Stimulated activated CD4-positive, alpha-beta T cell treated with anti-CD3 and anti-CD28 coated beads, Interleukin-12 subunit alpha, Interleukin-12 subunit beta, amount 100 ng/mL, for 4 hours (primary cell): ENCODE measurements at places on chromosomes 11 and 22.

GRCh38 chr11:33237039-33237597 is 20.1 kb upstream of the HIPK3 start:
- DNase-seq: no peak

- no peak for DNase-seq
These were observed 75.6 kb downstream of the ETS1 start for GRCh38 chr11:128511712-128512111.

- no peak for DNase-seq
These were observed 59.2 kb upstream of the CRTAM start for GRCh38 chr11:122779047-122779629.

GRCh38 chr11:120208001-120208441 is 2.8 kb upstream of the OAF start:
- DNase-seq: no peak

GRCh38 chr11:2964782-2965181 is 27.3 kb downstream of the NAP1L4 start:
- no peak for DNase-seq

DNA sequence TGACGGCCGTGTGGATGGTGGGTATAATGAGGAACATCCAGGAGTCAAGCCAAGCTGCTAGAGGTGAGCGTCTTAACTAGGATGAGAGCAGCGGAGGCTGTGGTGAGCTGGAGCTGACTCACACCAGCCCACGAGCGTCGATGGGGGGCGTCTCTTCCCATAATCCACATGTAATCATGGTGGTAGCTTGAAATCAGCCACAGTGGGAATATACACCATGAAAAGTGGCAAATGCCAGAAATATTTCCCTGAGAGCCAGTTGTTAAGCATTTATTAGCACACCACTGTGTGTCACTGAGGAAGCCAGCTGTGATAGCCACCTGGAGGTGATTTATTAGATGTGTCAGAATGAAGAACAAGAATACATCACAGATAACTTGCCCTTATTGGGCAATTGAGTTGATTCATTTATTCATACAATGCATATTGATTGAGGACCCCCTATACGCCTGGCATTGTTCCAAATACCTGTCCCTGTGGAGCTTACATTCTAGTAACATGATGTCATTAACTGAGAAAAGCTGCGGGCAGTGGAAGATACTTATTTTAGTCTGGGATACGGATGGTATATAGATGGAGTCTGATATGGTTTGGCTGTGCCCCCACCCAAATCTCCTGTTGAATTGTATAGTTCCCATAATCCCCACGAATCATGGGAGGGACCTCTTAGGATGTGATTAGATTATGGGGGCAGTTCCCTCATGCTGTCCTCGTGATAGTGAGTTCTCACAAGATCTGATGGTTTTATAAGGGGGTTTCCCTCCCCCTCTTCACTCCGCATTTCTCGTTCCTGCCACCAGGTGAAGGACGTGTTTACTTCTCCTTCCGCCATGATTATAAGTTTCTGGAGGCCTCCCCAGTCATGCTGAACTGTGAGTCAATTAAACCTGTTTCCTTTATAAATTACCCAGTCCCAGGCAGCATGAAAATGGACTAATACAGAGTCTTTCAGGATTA is 473.4 kb downstream of the METTL15 start:
- DNase-seq: no peak

- DNase-seq: no peak
These were observed 100.2 kb upstream of the OR4C13 start for GRCh38 chr11:49851971-49852389.

GRCh38 chr11:128021349-128022006 is 565.9 kb downstream of the ETS1 start:
- no peak for DNase-seq

GRCh38 chr11:27357250-27357649 is 5.8 kb downstream of the CCDC34 start:
- no peak for DNase-seq

GRCh38 chr11:60265373-60266214 is 14.9 kb upstream of the MS4A4A start:
- DNase-seq: no peak

DNA sequence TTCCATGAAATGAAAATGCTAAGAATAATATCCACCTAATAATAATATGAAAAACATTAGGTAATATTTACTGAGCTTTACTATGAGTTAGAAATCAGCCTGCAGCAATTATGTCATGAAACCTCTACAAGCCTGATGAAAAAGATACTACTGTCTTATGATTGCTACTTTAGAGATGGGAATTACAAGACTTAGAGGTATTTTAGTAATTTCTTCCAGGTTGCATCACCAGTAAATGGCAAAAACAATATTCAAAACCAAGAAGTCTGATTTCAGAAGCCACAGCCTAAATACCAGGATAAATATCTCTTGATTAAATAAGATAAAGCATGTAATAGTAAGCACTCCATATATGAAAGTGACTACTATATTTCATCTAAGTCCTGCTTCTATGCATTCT is 13.8 kb downstream of the OR5B21 start:
- DNase-seq: no peak

DNA sequence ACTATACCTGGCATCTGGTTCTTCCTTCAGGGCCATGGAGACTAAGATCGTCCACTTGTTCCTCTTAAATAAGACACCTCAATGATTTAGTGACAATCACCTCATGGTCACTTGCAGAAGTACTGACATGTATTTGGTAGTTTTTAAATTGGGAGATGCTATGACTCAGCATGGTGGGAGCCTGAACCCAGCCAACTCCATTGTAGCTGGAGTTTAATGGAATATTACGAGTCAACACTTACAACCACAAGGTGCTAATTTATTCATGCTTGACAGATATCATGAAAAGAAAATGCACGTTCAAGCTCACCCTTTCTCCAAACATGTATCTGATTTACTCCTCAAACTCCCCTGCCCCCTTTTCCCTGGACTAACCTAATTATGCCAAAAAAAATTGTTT is 16.6 kb upstream of the APOL3 start:
- DNase-seq: no peak

- DNase-seq: no peak
These were observed 109.0 kb upstream of the APOA1 start for GRCh38 chr11:116946414-116946813.

DNA sequence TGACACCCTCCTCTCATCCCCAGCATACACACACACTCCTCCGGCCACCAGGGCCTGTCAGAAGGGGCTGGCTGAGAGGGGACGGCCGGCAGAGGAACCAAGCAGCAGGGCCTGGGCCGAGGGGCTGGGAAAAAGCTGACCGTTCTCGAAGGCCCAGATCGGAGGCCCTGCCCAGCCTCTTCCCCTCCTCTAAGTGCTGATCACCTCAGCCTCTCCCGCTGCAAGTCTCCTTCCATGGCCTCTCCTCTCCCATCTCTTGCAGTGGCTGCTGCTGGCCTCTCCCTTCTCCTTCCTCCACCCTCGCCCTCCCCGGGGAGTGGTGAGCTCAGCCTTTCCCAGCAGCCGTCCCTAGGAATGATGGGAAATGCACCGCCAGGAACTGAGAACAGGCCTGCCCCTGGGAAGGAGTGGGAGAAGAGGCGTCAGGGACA is 39.6 kb downstream of the ARRB1 start:
- no peak for DNase-seq

GRCh38 chr11:528166-528814 is 7.1 kb downstream of the HRAS start:
- no peak for DNase-seq

- no peak for DNase-seq
These were observed 21.3 kb downstream of the MORC2 start for GRCh38 chr22:30947173-30947815.

DNA sequence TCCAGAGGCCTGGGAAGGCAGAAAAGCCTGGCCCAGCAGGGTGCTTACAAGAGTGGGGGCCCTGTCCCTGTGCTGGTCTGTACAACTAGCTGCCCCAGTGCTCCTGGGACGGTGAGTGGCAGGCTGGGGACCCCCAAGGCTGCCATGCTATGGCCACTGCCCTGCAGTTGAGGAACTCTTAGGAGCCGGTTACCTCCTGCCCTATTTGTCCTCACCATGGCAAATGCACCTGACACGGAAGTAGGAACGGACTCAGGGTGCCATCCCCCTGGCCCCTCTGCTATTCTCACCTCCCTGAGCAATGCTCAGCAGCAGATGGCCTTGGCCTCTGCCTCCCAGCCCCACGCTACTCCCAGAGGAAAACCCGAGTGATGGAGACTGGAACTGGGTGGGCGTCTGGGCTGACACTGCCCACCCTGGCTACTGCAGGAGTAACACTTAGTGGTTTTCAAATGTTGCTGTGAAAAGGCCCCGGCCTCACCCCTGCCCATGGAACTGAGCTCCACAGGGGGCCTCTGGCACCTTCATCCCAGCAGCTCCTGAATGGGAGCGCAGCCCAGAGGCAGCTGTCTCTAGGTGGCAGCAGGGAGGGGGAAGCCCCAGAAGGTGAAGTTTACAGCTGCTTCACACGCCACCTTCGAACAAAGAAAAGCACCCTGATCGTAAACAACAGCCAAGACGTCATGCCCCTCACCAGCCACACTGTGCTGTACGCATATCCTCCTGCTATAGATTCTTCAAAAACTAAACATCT is 105.3 kb downstream of the CTTN start:
- no peak for DNase-seq

DNA sequence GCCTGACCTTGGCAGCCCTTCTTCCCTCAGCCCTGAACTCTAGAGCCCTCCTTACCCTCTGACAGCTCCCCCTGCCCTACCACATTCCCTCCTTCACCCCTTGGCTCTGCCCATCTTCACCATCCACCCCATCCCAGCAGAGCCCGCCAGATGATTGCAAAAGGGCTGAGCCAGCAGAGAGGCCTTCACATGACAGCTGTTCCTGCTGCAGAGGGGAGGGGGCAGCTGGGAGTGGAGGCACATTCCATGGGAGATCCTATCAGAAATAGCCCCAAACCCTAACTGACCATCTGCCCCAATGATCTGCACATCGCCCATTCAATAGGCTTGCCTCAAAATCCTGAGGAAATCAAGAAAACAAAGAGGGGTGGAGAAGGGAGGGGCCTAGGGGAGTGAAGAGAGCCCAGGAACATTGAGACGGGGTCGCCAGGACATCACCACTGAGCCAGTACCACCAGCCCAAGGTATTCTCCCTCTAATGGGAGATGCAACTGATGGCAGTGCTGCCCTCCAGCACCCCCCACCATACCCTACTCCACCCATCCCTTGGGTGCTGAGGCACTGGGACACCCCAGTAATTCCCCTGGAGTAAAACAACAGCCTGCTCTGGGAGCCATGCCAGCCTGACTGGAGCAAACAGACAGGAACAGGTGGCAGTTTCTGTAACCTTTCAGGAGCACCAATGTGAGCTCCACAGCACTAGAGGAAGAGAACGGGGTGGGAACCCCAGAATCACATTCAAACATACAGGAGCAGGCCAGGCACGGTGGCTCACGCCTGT is 8.0 kb upstream of the AHNAK start:
- DNase-seq: no peak

DNA sequence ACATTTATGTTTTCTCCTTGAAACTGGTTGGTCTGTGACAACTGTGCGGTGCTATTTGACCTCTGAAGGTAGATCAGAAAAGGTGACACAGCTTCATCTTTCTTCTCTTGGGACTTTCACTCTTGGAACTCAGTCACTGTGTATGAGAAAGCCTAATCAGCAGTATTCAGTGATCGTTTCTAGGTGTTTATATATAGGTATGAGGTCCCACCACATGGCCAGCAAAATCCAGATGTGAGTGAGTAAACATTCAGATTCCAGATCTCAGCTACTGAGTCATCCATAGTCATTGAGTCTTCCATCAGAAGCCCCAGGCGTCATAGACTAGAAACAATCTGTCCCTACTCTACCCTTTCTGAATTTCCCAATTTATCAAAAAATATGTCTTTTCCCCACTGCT is 117.3 kb upstream of the CTSC start:
- no peak for DNase-seq

DNA sequence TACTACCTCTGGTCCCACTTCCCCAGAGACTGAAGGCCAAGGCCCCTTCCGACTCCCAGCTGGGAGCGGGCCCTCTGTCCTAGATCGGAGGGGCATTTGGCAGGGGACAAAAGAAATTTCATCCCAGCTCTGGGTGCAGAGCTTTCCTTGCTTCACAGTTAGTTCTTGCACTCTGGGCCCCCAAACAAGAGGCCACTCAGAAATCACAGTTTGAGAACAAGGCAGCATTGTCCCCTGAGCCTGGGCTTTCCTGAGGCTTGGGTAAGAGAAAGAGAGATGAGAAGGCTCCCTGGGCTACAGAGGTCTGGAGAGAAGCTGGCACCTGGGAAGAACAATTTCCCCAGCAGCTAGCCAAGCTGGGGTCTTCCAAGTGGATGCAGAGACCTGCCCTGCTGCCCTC is 71.8 kb upstream of the NCAM1 start:
- DNase-seq: no peak

DNA sequence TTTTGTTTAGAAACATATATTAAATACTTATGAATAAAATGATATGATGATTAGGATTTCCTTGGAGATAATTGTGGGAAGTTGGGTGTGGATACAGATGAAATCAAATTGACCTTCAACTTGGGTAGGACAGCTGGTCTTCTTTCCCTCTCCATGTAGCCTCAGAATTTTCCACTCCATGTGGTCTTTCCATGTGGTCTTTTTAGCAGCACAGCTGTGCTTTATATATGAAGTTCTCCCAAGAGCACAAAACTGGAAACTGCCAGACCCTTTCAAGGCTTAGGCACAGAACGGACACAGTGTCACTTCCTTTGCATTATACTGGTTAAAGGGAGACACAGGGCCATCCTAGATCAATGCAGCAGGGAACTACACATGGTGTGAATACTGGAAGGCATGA is 28.6 kb downstream of the FAM76B start:
- DNase-seq: no peak

- DNase-seq: no peak
These were observed 57.8 kb downstream of the NXPE1 start for GRCh38 chr11:114501901-114502300.

DNA sequence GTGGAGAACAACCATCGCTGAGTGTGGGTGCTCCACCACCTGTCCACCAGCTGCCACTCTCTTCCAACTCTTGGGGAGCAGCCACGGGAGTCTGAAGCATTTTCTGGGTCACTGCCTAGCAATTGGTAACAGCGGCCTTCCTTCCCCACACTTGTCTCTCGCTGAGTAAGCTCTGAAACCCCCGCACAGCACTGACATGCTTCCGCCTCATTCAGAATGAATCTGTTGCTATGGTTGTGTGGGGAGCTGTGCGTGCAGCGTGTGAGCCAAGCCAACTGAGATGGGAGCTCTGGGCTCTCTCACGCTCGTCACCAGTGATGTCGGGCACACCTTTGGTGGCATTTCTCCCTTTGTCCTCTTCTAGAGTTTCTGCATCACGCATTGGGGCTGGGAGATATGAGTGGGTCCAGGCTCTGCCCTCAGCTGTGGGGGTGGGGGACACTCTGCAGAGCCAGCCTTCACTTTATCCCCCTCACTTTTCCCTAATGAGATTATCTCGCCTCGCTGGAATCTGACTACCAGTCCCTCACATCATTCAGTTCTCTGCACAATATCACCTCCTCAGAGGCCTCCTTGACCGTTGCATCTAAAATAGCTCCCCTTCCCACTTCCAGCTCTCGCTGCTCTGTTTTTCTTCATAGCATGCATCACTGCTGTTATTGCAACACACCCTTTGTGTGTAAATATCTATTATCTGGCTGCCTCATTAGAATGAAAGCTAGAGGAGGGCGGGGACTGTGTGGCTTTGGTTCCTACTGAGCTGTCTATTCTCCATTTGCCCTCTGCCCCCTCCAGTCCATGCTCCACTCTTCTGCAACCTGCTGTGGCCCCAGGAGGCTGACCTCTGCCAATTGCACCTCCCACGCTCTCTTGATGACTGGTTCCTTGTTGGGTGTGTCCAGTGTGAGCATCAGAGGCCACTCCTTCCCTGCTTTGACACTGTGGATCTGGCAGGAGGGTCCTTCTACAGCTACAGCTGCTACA is 569.9 kb upstream of the CADM1 start:
- no peak for DNase-seq
